ENCODE measurements at places on chromosomes 5 and 9.

DNA sequence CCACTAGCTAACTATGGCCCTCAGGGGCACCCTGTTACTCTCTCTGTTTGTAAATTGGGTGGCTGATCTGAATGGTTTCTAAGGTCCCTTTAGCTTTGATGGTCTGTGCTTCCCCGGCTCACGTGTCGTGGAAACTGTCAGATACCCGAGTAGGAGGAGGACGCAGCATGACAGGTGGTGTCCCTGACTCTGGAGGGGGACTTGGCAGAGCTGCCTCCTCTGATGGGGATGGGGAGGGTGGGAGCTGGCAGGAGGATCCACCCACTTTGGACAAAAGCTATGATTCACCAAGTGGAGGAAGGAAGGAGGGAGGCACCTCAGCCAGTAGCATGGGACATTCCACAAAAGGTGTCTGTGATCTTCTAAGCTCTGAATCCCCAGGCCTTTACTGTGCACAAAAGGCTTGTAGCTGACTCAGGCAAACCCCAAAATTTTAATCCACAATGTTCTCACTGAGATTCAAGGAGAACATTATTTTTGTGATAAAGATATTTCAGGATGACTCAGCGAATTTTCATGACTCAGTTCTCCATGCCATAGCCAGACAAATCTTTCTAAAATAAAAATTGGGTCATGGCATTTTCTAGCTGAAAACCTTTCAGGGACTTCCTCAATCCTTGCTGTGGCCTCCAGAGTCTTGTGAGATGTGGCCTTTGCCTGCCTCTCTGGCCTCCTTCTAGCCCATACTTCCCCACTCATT is 131.0 kb upstream of the BRINP1 start:
- no peak for DNase-seq

DNA sequence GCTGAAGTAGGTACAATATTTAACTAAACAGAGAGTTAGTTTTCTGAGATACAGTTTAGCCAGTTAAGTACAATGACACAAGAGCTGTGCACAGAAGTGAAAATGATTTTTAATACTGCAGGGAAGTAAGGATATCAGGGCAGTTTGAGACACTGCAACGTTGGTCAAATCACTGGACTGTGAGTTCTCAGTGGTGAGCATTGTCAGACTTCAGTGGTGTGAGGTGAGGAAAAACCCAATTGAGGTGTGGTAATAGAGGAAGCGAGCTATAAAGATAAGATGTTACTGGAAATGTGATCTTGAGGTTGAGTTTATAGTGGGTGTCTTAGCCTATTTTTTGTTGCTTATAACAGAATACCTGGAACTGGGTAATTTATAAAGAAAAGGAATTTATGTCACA is 12.8 kb upstream of the FBXL7 start:
- no peak for DNase-seq

DNA sequence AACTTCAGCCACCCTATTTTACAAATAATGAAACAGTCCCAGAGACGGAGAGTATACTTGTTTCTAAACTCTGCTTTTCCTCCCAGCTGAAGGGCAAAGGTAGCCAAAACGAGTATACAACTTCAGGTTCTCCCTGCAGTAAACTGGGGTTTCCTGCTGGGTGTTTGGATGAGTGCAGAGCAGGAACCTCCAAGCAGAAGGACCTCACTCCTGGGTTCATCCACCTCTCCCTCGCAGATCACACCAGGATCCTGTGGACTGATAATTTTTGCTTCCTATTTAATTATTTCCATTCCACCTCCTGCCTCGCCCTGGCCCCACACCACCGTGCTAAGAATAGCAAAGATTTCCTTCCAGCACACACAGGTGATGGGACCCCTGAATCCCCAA is 2.0 kb upstream of the FOXB2 start:
- no peak for DNase-seq

DNA sequence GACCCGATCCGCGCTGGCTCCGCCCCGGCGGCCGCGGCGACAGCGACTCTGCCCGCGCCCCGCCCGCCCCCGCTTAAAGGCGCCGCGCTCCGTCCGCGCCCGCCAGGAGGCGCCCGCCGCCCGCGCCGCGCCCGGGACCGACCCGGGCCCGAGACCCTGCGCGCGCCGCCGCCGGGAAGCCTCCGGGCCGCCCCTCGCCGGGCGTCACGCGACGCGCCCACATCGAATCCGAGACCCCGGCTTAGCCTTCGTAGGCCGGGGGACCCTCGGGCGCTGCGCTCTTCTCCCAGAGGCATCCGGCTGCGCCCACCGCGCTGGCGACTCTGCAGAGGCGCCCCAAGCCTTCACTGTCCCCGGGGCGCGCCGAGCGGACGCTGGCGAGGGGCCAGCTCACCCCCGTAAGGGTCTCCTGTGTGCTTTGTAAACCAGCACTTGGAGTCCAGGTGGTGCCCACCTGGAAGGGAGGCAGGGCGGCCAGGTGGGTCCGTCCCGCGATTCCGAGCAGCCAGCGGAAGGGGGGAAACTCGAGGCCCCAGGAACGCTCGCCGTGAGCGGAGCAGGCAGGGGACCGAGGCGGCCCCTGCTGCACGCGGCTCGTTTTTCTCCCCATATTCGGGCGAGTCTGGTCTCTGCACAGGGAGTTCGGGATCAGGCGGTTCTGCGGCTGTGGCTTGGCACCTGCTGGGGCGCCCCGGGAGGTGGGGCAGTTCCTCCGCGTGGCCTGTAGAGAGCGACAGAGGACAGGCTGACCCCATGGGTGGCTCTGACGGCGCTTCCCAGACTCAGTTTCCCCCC is 423 bp upstream of the ABCA2 start:
- DNase-seq = no peak

- DNase-seq = no peak
Observed at GRCh38 chr9:79689576-79689975, 117.8 kb downstream of the TLE4 start.

DNA sequence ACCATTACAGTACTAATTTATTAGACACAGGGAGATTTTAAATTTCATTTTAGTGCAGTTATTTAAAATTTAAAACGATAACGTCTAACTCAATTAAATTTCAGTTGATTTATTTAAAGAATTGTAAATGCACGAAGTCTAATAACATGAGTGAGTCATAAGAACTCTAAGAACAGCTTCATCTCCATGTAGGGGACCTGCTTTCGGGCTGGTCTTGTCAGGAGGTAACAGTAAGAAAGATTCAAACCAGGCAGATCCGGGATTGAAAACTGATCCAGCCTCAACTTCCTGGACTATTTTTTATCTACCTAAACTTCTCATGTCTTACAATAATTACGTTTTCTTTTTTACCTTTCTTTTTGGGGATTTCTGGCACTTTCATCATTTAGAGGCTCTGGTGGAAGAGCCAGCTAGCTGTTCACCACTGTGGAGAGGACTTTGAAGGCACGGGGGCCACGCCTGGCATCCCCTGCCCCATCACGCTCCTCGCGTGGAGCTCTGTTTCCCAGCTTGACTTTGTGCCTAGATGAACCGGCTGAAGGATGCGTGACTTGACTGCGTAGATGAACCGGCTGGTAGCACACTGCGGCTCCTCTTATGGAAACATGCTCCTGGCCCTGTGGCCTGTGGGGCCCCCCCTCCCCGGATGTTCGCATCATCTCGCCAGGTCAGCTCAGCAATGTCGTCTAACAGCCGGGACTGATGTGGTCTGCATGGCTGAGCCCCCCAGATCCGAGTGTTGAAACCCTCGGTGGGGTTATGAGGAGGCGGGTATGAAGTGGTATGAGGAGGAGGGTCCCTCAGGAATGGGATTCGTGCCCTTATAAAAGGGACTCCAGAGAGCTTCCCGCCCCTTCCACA is 26.0 kb downstream of the NDUFS6 start:
- no peak for DNase-seq

DNA sequence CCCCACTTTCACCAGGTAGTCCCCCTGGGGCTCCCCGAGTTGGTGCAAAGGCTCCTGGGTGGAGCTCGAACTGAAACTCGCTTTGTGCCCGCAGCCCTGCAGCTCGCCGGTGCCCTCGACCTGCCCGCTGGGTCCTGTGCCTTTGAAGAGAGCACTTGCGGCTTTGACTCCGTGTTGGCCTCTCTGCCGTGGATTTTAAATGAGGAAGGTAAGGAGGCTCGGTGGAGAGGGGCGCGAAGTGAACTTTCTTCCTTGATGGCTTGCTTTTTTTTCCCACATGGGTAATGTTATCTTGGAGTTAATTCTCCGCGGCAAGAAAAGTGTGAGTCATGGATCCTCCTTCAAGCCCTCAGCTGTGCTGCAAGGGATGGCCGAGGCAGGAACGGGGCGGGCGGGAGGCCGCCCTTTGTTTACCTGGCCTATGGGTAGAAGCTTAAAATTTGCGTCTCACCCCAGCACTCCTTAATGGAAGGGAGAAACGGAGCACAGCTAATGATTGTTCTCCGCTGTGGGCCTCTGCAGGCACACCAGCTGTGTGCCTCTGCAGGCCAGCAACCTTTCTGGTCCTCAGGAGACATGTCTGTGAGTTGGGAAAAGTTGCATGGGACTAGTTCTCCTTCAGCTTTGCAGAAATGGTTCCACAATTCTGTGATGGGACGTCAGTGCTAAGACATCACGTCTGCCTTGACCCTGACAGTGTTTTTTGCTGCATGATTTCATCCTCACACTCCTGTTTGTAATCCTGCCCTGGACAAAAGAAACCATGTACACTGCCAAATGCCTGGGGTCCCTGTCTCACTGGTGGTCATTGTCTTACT is 1.1 kb downstream of the MAMDC2 start:
- DNase-seq = no peak

DNA sequence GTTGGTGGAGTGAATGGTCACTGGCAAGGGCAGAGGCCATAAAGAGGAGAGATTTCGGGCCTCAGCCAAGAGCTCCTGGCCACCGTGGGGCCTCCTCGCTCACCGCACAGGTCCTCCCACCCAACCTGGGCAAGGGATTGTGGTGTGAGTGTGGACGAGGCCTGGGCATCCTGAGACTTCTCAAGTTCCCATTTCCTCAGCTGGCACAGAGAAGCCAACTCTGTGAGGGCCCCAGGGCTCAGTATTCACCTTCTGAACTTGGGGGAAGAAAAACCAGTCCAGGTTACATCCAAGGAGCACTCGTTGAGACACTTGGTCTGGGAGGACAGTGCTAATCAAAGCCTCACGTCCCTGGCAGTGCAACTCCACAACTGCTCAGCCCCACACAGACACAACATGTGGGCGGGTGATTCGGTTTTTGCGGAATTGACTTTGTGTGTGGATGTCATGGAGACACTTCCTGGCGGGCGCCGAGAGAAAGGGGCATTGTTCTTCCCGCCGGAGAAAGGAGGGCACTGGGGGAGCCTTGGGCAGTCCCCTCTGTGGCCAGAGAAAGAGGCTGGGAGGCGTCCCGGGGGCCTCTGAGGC is 28.5 kb upstream of the NKD2 start:
- DNase-seq = no peak

DNA sequence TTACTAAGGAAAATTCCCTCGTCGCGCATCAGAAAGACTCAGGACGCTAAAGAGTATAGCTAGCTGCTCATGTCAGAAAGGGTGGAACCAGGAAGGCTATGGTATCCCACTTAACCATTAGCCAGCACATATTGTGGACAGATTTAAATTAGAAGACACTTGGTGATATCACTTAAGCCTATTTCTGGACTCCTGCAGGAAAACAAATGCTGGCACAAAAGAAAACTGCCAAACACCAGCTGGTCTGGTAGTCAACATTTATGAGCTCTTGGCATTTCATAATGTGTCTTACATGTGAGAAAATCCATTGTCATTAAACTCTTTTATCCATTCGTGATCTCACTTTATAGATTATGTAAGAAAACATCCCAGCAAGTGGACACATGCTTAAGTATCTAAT is 377.4 kb downstream of the PTPRD start:
- no peak for DNase-seq

DNA sequence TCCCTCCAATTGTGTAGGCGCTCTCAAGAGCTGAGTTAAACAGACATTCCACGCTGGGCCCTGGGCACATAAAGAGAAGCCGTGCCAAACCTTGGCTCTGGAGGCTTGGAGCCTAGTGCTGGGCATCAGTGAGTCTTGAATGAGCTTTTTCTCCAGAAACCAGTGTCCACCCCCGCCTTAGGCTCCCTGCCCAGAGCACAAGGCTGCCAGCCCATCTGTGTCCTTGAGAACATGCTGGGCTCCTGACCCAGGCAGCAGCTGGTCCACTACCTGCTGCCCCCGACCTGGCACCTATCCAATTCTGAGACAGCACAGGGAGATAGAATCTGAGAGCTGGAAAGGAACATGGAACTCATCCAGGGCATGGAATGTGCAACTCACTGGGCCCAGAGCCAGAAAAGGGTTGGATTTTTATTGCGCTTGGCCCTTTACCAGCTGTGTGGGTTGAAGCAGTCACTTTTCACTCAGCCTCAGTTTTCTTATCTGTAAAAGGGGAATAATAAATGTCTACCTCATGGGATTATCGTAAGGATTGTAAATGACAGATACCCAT is 92.4 kb upstream of the CPLX2 start:
- no peak for DNase-seq

DNA sequence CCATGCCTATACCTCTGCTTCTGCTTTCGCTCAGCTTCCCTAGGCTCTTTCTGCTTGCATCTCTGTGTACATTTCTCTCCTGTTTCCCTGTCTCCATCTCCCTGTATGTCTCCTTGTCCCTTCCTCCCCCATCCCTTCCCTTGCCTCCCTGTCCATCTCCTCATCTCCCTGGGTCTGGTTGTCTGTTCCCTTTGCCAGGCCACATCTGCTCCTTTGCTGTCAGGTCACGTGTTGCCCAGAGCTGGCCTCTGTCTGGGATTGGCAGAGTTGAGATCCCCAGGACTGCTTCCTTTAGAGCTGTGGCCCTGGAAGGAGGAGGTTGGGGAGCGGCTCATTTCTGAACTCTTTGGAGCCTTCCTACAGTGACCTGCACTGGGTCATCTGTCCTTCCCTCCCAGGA is 31.8 kb upstream of the PTGS1 start:
- DNase-seq = no peak

DNA sequence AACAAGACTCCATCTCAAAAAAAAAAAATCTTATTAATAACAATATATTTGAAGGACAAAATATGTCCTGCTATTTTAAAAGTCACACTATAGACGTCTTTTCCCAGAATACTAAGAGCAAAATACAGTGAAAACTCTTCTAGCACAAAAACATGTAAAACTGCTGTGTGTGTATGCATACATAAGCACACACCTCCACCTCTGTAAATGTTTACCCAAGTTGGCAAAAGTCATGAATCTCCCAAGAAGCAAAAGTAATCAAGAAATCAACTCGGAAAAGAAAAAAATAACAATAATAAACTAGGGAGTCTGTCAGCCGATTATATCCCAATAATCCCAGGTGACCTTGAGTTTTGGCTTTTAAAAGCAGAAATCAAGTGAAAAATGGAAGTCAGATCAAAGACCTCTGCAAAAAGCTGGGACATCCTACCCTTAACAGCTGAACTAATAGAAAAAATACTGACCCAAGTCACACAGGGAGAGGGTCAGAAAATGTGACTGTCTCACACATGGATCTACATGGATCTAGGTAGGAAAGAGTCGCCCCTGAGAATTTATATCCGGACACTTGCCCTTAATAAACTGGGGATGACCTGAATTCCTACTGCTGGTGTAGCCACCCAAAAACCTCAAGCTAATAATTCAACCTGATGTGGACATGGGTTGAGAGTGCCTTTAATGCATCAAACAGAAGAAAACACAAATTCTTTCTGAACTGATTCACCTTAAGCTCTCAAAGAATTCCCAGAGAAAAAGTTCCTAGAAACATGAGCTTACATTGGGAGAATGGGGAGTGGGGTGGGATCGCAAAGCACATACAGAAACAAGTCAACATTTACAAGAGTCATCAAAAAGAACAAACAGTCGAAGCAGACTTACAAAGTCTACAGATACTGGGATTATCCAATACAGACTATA is 29.9 kb downstream of the LPAR1 start:
- no peak for DNase-seq

GRCh38 chr9:3962971-3963642 is 336.8 kb downstream of the GLIS3 start:
- no peak for DNase-seq

- DNase-seq = no peak
Observed at GRCh38 chr5:52760695-52761366, 26.9 kb upstream of the ITGA1 start.

- no peak for DNase-seq
Observed at GRCh38 chr5:170485616-170485911, 18.3 kb upstream of the KCNIP1 start.
